ENCODE measurements at places on chromosomes 2 and 18.

DNA sequence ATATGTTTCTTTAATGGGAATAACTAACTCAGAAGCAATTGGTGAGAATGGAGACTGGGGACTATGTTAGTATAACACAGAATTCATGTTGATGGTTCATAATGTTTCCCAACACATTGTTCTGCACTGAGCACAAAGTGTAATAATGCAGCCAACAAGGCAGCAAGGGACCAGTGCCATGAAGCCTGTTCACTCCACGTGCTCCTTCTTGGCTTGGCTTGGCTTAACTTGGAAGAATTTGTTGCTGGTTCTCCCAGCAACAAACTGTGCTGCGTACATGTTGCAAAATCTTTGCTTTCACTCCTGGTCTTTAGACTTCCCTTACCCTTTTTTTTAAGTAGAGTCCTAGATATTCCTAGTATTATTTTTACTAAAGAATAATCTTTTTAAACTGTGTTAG, 129.7 kb downstream of the MAP3K20 start:
- no peak for DNase-seq

DNA sequence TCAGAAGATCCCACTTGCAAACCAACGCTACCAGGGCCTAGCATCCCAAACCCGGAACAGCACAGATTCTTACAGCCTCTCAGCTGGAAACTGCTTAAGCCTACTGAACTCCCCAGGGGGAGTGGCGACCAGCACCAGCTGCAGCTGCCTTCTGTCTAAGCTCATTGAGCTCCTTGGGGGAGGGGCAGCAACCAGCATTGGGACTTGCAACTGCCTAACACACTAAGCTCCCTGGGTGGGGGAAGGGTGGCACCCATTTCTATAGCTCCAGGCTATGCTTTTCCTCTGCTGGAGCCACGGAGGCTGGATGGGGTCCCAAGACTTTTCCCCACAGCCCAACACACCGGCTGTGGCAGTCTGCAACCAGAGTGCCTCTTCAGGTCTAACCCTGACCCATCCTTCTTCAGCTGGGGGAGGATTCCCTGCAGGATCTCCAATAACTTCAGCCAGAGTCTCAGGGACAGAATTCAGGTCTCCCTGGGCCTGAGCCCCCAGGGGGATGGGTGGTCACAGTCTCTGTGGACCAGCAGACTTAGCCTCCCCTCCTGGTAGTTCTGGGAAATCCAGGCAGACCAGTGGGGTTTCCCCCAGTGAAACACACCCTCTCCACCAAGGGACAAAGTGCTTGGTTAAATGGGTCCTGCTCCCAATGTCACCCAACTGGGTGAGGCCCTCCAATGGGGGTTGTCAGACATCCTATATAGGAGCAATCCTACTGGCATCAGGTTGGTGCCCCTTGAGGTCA, 45.9 kb upstream of the ITGA4 start:
- DNase-seq = peak; percentile 90

- peak; percentile 12 for DNase-seq
These were observed 103.7 kb downstream of the CCDC85A start for GRCh38 chr2:56287508-56287907.

- no peak for DNase-seq
These were observed 62.8 kb downstream of the SMIM21 start for GRCh38 chr18:75364512-75365253.

DNA sequence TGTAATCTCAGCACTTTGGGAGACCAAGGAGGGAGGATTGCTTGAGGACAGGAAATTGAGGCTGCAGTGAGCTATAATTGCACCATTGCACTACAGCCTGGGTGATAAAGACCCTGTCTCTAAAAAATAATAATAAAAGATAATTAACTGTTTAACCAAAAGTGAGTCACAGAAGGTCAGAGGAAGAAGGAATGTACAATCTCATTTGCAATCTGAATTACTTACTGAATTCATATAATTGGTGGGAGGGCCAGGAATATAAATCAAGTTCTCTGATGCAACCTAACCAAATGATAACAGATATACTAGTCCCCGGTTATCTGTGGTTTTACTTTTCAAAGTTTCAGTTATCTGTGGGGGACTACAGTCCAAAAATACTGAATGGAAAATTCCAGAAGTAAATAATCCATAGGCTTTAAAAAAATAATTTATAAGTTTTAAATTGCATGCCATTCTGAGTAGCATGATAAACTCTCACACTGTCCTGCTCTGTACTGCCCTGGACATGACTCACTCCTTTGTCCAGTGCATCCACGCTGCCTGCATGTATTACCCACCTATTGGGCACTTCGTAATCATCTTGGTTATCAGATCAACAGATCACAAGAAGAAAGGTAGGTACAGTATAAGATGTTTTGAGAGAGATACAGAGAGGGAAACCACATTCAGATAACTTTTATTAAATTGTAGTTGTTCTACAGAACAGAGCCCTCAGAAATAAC, 12.8 kb upstream of the MATN3 start:
- DNase-seq = no peak

DNA sequence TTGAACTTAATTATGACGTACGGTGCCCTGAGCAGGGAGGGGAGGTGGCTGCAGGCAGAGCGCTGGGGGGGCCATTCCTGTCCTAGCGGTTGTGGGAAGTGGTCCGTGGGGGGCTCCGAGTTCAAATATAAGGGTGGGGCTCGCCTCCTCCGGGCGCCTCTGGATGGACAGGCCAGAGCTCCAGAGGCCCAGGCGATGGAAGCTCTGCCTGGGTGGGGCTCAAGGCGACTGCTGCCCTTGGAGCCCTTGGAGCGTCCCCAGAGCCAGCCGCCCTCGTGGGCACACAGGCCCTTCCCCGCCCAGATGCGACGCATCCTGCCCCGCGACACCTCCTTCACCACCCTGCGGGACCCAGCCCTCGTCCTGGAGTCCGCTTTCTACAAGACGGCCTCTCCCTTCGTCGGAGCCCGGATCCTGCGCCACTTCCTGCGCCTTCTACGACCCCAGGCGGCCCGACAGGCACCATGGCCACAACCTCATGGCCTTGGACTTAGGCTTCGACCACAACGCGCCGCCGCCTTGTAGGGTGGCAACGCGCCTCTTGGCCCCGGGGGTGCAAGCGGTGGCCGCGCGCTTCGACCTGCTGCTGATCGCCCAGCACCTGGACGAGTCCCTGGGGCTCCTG, 10.5 kb downstream of the AQP12B start:
- no peak for DNase-seq

DNA sequence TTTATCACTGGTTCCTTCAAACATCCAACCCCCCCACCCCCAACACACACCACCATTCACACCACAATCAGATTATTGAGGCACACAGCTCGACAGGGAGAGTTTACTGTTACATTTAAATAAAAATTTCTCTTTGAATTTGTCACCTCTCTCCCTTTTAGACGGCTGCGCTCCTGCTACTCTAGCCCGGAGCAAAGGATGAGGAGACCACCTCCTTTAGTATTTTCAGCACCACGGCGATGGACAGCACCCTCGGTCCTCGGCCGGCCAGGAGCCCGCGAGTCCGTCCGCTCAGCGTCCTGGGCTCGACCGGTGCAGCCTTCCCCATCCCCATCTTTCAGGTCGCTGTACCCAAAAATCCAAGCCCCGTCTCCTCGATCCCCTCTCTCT, 892 bp downstream of the CELF4 start:
- DNase-seq = no peak

DNA sequence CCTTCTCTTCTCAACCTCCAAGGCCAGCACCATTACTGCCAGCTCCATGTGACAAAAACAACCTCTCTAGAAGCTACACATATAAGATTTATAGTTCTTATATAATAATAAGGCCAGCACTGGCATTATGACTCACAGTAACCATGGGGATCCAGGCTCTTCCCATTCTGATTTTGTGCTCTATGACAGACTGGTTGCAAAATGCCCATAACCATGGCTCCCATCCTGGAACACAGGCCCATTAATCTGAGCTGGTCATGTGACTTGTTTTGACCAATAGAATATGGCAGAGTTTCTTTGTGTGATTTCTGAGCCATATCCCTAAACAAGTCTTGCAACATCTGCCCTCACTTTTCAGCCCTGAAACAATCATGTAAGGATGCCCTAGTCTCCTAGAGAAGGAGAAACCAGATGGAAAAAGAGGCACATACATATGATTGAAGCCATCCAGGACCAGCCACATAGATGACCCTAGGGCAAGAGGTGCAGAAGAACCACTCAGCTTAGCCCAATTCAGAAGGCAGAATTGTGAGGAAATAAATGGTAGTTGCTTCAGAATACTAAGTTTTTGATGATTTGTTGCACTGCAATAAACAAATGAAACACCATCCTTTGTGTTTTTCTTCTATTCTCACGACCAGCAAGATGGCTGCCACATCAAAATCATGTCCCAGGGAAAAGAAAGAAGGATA, 173.9 kb downstream of the SUCLG1 start:
- no peak for DNase-seq

- DNase-seq = no peak
These were observed 864 bp downstream of the GMPPA start for GRCh38 chr2:219499555-219499954.

DNA sequence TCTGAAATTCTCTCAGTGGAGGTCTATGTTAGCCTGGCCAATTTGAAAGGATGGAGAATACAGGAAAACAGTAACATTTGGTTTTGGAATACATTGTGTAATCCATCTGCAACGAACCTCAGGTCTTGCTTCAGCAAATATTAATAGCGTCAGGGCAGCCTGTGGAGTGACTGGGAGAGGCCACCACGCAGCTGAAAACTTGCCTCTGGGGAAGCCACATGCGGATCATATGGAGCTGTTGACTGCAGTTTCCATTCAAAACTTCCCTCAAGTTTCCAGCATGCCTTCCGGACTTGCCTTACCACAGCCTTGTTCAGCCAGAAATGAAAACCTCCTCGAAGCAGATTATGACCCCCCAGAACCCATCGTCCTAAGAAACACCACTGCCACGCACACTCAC, 25.7 kb downstream of the BCL11A start:
- DNase-seq = no peak

DNA sequence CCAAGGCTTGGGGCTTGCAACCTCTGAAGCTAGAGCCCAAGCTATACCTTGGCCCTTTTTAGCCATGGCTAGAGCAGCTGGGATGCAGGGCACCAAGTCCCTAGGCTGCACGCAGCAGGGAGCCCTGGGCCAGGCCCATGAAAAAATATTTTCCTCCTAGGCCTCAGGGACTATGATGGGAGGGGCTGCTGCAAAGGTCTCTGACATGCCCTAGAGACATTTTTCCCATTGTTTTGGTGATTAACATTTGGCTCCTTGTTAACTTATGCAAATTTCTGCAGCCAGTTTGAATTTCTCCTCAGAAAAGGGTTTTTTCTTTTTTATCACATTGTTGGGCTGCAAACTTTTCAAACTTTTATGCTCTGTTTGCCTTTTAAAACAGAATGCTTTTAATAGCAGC, 56.9 kb upstream of the LHCGR start:
- DNase-seq = no peak

DNA sequence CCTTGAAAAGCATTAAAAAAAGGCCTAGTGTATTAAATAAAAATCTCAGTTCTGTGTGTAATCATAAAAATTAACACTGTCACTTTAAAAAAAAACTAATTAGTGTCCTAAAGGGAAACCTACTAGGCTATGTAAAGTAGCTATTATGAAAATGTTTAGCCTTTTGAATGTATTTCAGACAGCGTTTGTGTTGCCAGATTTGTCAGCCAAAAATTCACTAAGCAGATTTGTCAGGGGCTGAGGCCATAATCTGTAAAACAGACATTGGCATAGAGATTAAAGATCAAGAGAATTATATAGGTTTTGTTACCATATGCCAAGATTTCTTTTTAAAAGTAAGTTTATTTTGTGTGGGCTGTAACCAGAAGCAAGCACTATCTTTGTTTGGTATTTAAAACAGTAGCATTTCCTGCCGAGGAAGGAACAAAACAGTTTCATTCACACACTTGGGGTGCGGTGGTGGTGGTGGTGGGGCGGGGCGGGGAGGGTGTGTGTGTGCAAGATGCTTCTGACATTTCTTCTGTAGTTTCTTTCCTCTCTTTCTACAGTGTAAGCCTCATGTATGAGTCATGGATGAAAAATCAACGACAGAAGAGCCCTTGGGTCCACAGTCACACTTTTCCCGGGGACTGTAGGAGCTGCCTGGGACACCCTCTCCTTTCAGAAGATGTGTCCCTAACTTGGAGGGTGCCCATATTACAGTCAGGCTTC, 328.5 kb upstream of the FANCL start:
- no peak for DNase-seq

- DNase-seq = no peak
These were observed 119.3 kb upstream of the NDUFV2 start for GRCh38 chr18:8983195-8983594.

- DNase-seq = no peak
These were observed 27.2 kb downstream of the NAT8 start for GRCh38 chr2:73614997-73615396.

- no peak for DNase-seq
These were observed 411.3 kb downstream of the CMPK2 start for GRCh38 chr2:6454286-6454990.

All from NAMALWA (cell line).